ENCODE measurements at places on chromosomes 16 and 17.

GRCh38 chr16:1667271-1667670 is 10.8 kb upstream of the JPT2 start:
- DNase-seq: no peak

DNA sequence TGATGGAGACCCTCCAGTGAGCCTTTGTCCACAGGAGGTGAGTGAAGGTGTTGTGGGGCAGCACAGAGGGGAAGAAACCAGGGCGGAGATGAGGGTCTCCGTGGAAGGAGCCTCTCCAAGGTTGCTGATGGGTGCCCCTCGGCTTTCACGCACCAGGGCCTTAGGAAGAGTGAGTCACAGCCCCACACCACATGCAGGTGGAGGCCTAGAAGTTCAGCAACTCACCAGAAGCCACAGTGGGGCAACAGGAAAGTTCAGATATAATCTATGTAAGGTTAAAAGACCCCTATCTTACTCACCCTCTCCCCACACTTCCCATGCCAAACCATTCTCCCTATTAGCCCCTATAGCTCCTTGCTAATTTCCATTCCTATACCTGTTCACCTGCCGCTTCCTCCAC is 9.5 kb upstream of the HNF1B start:
- DNase-seq: no peak

- DNase-seq: peak; percentile 39
Observed at GRCh38 chr17:75832164-75832651, 12.0 kb downstream of the UNC13D start.

GRCh38 chr16:72853575-72854266 is 194.2 kb downstream of the ZFHX3 start:
- peak; percentile 86 for DNase-seq

GRCh38 chr16:16146380-16147315 is 76.6 kb downstream of the ABCC6 start:
- DNase-seq: no peak

- no peak for DNase-seq
Observed at GRCh38 chr16:9607515-9608230, 516.2 kb downstream of the HAPSTR1 start.

- DNase-seq: no peak
Observed at GRCh38 chr16:8254405-8254804, 335.9 kb downstream of the TMEM114 start.

DNA sequence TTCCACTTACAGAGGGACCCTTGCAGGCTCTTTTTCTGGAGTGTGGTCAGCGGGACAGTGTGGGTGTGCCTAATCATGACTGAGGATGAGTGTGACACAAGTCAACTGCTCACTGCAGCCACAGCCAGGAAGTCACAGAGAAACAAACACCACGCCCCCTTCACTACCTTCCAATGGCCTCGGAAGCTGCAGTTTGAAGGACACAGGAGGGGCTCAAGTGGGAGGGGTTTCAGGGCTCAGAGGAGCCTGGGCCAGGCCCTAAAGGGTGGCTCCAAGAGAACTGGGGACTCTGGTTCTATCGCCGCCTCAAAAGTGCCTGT is 116.2 kb upstream of the SDK2 start:
- DNase-seq: no peak

- no peak for DNase-seq
Observed at GRCh38 chr16:74650966-74651567, 15.6 kb downstream of the RFWD3 start.

- DNase-seq: no peak
Observed at GRCh38 chr17:83129676-83130075, 50.3 kb downstream of the METRNL start.

DNA sequence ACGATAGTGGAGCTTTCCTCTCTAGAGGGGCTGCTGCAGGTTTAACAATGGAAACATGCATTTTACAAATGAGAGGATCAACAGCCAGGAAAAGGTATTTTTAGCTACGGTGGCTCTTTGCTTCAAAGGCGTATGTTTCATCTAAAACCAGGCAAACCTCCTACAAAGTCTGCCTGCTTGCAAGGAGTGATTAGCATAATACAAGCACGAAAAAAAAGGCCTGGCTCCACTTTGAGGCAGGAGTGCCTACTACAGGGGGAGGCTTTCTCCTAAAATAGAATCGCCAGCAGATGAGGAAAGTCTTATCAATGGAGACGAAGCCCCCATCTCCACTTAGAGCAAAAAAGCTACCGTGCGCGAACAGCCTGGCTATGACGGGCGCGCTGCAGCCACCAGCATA is 27.1 kb upstream of the MTSS2 start:
- DNase-seq: no peak

- no peak for DNase-seq
Observed at GRCh38 chr16:80914379-80915078, 92.2 kb downstream of the CMC2 start.

- DNase-seq: no peak
Observed at GRCh38 chr16:82751020-82751419, 124.3 kb downstream of the CDH13 start.

DNA sequence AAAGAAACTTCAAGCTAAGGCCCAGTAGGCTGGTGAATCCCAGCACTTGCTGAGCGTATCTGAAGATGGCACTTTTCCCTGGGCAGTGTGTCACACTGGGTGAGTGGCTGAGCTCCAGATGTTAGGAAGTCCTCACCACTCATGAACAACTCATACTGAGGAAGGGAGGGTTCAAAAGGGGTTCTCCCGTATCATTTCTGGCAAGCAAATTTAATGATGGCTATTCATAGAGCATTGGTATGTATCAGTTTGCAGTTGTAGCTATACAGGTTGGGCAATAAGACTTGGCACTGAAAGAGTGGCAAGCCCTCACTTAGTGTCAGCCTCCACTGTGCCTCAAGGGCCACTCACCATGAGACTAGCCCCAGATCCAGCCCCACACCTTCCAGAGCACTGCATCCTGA is 10.7 kb downstream of the GFOD2 start:
- no peak for DNase-seq

DNA sequence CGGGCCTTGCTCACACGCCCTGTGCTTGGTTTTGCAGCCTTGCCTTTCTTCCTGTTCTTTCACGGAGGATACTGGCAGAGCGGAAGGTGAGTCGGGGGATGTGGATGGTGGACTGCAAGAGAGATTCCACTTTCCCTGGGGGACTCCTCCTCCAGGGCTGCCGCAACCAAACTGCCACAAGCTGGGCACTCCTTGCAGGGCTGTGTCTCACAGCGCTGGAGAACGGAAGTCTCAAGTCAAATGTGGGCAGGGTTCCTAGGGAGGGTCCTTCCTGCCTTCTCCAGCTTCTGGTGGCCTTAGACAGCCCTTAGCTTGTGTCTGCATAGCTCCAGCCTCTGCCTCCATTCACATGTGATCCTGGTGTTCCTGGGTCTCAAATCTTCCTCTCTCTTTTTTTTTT is 11.4 kb upstream of the BIRC5 start:
- no peak for DNase-seq

GRCh38 chr16:87474566-87474996 is 18.2 kb downstream of the ZCCHC14 start:
- no peak for DNase-seq

DNA sequence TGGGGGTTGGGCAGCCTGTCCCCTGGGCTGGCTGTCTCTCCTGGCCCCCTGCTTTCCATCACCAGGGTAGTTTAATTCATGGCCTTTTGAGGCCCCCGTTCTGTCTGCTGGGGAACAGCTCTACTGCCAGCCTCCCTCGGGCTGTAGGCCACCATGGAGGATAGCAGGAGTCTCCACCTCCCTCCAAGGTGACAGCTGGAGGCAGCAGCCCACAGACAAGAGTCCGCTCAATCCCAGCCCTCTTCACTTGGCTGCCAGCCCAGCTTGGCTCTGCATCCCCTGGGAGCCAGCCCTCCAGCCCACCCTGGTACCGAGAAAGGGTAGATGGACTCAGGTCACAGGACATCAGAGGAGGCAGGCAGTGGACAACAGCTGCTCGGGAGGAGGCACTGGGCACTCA is 194.6 kb upstream of the SDK2 start:
- no peak for DNase-seq

DNA sequence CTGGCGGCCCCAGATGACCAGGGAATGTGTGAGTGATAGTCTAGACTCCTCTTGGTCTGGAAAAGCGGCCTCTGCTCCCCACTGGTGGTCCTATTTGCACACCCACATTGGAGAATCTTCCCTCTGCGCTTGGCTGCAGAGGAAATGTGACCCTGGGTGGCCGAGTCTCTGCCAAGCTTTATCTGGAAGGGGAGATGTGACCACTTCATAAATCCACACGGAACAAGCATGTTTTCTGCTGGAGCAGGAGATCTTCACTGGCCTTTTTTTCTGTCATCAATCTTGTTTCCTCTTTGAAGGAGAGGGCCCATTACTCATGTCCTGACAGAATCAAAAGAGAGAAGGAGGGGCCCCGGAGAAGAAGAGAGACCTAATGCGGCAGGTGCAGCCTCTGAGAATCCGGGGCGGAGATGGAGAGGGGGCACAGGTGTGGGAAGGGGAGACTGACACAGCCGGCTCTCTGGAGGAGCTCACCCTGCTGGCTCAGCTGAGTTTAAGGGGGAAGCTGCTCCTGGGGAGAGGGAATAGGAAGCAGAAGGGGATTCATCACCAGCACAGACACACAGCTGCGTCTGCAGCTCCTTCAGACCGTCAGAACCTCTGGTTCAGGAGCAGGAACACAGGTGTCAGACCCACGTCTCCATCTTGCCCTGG is 116.3 kb downstream of the SOX9 start:
- DNase-seq: no peak

GRCh38 chr17:72122765-72123529 is 2.1 kb downstream of the SOX9 start:
- DNase-seq: no peak

GRCh38 chr17:79839356-79840268 is at the start of gene CBX4:
CBX4 (minus strand) TSS chr17:79839440; CDS start chr17:79839251, 189 bp downstream.
- peak; percentile 74 for DNase-seq

GRCh38 chr17:53471514-53471913 is 351.2 kb upstream of the KIF2B start:
- DNase-seq: no peak

DNA sequence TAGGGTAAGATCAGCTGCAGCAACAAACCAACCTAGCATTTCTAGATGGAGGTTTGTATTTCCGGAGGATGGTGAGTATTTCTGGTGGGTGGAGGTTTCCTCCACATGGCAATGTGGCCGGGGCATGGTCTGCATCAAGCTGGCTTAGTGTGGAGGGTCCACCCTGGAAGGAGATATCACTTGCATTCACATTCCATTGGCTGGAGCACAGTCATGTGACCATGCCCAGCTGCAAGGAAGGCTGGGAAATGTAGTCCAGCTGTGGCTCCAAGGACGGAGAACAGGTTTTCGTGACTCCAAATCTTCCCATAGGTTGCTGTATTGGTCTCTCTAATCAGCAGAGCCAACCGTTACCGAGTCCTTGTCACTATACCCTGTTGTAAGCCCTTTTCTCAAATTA is 68.7 kb downstream of the RAI1 start:
- no peak for DNase-seq

DNA sequence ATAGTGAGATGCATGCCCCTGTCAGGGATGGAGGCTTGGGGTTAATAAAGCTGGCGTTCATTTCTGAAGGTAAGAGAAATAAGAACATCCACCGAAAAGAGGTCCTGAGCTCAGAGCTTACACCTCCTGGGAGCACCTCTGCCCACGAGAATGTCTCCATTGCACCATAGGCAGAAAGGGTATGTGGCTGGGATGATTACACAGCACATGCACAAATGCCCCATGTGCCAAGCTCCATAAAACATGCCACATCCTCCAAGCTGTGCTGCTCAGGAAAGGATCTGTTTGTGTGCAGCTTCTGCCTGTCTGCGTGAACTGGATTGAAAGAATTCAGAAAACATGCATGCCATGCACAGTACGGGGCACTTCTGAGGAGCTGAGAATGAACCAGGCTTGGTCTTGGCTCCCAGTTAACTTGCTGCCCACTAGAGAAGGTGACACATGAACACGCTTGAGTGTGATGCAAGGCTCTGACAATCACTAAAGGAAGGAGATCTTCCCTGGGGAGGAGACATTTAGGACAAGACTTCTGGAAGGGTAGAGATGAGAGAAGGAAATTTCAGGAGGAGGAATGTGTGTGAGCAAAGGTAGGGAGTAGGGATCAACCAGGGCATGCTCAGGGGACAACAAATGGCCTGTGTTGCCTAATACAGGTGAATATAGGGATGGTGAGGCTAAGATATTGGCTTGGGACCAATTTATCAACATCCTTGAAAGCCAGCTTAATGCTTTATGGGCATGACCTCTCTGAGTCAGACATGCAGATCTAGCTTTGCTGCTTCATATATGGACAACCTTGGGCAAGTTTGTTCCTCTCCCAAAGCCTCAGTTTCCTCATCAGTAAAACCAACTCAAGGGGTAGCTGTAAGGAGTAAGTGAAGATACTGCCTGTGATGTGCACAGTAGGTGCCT is 32.0 kb upstream of the SMPD3 start:
- peak; percentile 36 for DNase-seq

- no peak for DNase-seq
Observed at GRCh38 chr16:29664091-29664921, 1.3 kb downstream of the SPN start.

DNA sequence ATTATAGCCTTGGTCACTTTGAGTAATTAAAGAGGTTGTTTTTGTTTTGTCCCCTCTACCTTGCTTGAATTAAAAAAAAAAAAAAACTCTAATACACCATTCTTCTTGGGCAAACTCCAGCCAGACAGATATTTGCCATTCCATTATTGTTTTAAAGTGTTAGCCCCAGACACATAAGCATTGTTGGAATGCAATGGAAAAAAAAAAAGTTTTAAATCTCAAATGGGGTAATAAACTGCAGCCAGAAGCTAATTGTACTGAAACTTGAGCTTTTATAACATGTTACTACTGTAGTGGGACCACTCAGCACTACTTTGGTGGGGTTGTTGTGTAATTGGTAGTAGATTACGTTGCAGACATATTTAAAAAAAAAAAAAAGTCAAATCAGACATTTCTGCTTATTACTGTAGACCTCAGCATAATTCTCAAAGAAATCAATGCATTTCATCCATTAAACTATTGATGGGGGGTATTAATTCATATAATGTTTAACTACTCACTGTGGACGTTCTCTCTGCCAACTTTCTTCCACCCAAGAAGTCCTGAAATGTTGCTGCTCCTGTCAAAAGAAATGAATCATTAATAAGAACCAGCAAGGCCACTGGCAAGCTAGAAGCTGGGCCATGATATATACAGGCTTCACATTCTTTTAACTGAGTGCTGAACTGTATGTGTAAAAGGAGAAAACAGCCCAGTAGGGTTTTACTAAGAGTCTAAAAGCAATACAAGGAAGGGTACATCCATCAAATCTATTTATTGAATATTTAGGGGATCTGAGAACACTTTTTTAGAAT is 626.6 kb upstream of the SOX9 start:
- DNase-seq: no peak

GRCh38 chr17:16381496-16381820 is 567 bp downstream of the UBB start:
- DNase-seq: no peak

- no peak for DNase-seq
Observed at GRCh38 chr16:58516768-58517107, 1.4 kb downstream of the SETD6 start.

GRCh38 chr17:38900978-38901656 is 24.3 kb upstream of the LASP1NB start:
- peak; percentile 98 for DNase-seq

- DNase-seq: no peak
Observed at GRCh38 chr17:63949576-63950250, 17.6 kb upstream of the CD79B start.
